MG63 (cell line): ENCODE measurements at places on chromosomes 12 and 14.

GRCh38 chr12:130347588-130347987, 9.9 kb downstream of the PIWIL1 start:
- DNase-seq: no peak

DNA sequence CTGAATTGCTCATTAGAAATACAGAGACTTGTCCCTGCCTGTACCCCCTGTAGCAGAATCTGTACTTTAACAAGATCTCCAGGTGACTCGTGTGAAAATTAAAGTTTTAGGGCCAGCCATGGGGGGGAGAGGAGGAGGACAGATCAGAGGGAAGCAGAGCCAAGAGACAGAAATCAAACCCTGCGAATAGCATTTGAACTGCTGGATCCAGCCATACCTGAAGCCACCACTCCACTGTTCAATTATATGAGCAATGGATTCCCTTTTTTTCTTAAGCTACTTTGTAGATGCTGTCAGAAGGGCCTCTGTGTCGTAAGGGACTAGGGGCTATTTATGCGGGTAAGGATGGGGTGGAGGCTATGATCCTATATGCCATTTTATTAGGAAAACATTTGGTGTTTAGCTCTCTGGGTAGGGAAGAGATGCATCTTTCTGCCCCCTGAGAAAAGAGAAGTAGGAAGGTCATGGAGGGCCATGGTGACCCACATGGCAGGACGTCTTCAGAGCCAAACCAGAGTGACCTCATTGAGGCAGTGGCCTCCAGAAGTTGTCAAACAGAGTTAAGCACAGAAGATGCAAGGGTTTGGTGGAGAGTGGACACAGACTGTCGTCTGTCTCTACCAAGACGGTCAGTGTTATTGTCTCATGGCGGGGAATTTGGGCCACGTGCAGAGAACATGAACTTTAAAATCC, 203.9 kb downstream of the PHETA1 start:
- no peak for DNase-seq

- no peak for DNase-seq
These were observed 2.9 kb upstream of the TSFM start for GRCh38 chr12:57779736-57780135.

DNA sequence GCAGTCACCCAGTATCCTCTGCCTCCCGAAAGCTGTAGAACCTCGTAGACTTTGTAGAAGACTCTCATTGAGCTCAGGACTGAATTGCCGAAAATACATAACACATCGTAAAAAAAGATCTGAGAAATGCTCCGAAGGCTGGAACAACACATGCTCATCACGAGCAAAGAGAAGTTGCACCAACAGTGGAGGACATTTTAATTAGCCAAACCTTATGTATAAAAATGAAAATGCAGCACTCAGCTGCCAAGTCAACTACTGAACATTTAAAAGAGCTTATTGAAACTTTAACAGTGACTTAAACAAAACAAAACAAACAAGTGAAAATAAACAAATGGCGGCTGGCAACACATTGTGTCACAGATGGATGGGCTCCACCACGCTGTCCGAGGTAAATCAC, 519.9 kb downstream of the TMEM132D start:
- DNase-seq: no peak

- no peak for DNase-seq
These were observed 354.4 kb downstream of the NAV3 start for GRCh38 chr12:78185109-78185508.

- no peak for DNase-seq
These were observed 9.8 kb upstream of the GALNT6 start for GRCh38 chr12:51401020-51401419.

DNA sequence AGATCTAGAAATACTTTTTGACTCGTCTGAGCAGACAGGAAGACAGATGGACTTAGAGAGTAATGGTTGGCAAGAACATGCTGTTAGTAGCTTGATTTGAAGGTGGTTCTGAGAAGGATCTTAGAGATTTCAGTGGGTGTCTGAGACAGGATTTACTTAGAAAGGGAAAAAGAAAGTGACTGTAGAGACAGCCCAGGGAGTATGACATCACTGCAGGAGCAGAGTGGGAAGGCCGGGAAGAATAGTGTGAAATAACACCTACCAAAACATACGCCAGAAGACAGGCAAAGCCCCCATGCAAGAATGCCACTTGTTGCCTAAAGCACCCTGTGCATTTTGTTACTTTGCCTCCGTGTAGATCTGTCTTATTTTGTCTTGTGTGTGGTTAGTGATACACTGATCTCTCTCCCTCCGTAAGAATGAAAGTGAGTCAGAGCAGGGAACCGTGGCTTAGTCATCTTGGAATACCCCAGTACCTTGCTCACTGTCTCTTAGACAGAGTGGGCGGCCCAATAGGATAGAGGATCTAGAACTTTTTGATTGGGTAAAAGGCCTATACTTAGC, 161.3 kb upstream of the IFNG-AS1 start:
- peak; percentile 87 for DNase-seq

GRCh38 chr14:49250109-49250508, 336.1 kb downstream of the RPS29 start:
- DNase-seq: peak; percentile 63

- no peak for DNase-seq
These were observed 97.1 kb downstream of the C2CD5 start for GRCh38 chr12:22447223-22447622.

DNA sequence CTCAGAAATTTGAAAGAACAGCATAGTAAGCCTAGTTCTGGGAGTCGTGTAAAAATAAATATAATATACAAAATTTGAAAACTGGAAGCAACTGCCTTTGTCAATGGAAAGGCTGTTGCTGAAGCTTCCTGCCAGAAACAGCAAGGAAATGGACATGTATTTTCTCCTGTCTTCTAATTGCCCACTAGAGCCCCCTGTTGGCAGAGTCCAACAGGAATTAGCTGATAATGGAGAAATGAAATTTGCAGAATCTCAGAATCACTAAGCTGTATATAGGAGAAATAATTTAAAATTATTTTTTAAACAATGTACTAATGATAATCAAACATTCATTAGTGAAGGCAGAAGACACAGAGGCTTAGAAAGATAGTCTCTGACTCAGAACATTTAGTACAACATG, 414.8 kb downstream of the SLC6A15 start:
- DNase-seq: peak; percentile 1

GRCh38 chr14:71343724-71344123, 436.5 kb downstream of the PCNX1 start:
- no peak for DNase-seq

GRCh38 chr14:95292660-95293425, 26.9 kb downstream of the CLMN start:
- DNase-seq: no peak

GRCh38 chr12:52248541-52249461, 15.8 kb downstream of the KRT7 start:
- DNase-seq: peak; percentile 95

DNA sequence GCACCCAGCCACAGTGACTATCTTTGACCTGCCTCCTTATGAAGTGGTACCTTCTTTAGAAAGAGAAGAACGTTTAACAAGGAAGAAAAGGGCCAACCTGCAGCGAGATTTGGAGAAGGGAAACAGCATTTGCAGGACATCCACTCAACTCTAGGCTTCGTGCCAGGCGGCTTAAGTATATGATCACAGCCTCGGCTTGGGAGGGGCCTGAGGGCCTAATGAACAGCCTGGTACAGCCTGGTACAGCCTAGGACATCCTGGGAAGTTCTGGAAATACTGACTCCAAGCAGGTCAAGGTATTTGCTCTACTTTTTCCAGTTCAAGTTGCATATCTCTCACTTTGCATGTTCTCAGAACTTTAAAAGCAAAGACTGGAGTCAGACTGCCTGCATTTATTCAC, 16.1 kb downstream of the HCAR2 start:
- peak; percentile 61 for DNase-seq

- DNase-seq: no peak
These were observed 465.7 kb downstream of the NOVA1 start for GRCh38 chr14:26132061-26132645.

- no peak for DNase-seq
These were observed 26.1 kb downstream of the KMT5A start for GRCh38 chr12:123410041-123410412.
